ENCODE measurements at places on chromosomes 2 and 18.

DNA sequence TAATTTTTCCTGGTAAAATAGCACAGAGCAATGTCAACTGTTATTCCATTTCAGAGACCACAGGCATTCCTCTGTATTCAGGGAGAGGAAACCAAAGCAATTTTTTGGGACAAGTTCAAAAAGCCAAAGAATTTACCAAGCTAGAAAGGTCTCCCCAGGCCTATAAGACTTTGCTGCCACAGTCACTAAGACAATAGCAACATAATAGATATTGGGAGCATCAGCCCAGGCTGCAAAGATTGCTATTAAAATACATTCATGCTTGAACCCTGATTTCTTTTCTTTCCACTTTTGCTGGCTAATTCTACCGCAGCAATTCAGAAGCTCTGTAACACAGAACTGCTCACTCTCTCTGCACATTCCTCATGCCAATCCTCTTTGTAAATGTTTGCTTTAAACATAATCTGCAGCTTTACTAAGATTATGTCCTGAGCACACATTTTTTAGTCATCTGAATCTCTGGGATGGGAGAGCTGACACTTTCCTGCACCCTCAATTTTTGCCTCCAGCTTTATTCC is 76.3 kb downstream of the CLHC1 start:
- DNase-seq: no peak

DNA sequence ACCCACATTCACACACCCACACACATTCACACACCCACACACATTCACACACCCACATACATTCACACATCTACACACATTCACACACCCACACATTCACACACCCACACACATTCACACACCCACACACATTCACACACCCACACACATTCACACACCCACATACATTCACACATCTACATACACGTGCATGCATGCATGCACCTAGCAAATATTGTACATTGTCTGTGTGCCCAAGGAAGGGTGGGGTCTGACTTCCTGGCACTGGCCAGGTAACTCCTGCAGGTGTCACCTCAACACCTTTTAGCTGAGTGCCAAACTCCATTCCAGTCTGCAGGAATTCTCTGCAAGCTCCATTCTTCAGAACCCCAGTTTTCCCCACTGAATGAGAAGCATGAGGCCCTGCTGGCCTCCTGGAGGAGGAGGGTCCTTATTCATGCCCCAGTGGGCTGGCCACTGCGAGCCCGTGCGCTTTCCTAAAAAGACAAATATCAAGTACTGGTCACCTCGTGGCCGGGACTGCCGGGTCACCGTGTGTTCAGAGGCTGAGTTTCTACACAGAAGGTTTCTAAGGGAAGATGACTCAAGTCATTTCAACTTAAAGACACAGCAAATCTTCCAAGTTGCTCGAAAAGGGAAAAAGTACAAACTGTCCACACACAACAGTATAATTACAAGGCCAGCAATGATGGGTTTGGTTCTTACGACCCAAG is 131.5 kb downstream of the HDAC4 start:
- no peak for DNase-seq

DNA sequence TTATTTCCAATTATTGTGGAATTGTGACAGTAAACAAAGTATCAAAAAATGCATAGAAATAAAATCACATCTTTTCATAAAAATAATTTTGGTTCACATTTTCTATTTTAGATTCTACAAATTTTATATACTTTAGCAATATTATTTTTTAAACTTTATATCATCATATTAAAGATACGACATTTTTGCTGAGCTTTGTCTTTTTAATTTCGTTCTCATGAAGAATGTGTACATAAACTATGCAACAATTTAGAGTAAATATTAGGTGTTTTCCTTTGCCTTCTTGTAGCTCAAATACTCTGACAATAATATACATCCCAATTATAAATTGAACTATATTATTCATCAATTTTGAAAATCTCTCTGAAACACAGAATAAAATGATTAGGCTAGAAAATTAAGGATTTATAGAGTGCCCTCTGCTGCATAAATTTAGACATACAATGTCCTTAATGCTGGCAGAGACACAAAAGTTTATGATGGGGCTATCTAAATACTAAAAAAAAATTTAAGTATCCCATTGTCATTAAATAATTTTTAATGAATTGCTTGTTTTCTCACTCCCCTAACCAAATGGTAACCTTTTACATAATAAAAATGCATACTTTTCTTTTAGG is 45.7 kb downstream of the CCDC102B start:
- DNase-seq: no peak

DNA sequence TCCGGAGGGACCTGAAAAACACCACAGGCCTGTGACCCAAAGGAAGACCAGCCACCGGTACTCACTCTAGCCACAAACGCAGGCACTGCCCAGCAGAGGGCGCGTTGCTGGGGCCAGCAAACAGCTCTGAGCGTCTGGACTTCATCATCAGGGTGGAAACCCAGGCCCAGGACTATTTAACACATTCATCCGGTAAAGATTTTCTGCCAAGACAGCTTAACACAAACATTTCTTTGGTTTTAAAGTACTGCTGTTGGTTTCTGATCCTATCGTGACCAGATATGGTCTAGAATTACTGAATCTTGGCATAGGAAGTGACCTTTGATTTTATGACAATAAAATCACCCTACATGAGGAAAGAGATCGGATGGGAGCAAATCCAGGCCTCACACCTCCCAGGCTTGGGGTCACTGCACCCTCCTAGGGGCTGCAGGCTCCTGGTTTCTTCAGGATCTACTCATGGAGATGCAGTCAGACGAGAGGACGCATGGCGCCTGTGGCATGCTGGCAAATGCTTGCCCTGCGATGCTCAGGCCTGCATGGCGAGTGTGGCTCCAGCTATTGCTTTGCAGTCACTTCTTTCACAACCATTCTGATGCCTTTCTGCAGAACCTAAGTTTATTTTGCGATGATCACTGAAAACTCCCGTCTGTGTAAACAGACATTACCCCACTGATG is 130.4 kb downstream of the COL4A4 start:
- DNase-seq: no peak

DNA sequence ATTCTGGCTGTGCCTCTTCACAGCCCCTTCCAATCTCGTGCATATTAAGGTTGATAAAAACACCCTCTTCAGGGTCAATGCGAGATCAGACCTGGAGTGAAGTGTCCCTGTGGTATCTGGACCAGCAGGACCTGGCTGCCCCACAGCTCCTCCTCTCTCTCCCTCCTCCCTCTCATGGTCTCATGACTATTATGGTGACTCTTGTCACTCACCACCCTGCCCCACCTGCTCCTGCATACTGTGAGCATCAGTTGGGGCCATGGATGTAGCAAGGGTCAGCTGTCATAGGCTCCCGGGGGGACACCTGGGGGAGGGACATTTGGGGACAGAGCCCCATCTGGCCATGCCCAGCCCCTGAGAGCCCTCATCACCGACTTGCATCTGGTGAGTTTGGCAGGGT is 50.2 kb downstream of the ODC1 start:
- DNase-seq: no peak

GRCh38 chr2:74894272-74894981 is 60.5 kb downstream of the HK2 start:
- no peak for DNase-seq

- DNase-seq: no peak
Observed at GRCh38 chr2:216486708-216487107, 11.9 kb upstream of the RPL37A start.

DNA sequence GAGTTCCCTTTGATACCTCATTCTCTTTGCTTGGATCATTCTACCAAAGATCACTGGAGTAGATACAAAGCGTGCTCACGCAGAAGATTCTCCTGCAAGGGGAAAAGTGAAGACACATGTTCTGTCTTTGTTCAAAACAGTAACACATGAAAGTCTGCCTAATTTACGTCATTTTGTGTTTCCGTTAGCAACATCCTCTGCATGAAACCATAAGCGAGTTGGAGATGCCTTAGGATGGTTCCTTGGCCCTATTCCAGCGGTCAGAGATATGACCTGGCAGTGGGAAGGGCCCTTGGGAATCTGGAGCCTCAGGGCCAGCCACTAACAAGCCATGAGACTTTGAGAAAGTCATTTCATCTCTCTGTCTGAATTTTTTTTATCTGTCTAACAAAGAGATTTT is 180.9 kb upstream of the TWIST2 start:
- DNase-seq: no peak

DNA sequence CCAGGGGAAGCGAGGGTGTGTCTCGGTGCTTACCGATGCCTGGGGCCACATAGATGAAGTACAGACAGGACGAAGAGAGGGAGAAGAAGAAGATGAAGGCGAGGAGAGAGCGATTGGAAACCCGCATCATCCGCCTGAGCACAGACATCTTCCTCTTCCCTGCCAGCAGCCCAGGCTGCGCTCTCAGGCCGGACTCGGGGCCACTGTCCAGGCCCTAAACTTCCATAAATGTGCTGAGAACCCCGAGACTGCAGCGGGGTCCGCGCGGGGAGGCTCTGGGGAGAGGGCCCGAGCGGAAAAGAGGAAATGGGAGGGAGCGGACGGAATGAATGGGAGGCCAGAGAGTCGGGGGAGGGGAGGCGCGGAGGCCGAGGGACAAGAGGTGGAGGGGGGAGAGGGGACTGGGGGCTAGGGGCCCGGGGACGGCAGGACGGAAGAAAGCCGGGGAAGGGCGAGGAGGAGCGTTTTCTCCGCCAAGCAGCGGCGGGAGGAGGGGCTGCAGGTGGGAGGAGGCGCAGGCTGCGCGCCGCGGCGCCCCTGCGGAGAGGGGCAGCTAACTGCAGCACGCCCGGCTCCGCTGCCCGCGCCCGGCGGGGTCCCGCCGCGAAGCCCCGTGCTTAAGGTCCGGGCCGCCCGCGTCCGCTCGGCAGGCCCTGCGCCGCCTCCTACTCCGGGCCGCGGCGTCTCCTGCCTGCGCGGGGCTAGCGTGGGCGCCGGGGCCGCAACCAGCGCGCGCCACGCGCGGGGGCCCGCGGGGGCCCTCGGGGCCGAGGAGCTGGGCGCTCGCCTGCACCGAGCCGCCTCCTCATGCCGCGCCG is at the start of gene B4GALT6:
B4GALT6 (minus strand) TSS at position 303 of the 818 bp plus-strand sequence; CDS start at position 148, 155 bp downstream.
- DNase-seq: peak; percentile 53

DNA sequence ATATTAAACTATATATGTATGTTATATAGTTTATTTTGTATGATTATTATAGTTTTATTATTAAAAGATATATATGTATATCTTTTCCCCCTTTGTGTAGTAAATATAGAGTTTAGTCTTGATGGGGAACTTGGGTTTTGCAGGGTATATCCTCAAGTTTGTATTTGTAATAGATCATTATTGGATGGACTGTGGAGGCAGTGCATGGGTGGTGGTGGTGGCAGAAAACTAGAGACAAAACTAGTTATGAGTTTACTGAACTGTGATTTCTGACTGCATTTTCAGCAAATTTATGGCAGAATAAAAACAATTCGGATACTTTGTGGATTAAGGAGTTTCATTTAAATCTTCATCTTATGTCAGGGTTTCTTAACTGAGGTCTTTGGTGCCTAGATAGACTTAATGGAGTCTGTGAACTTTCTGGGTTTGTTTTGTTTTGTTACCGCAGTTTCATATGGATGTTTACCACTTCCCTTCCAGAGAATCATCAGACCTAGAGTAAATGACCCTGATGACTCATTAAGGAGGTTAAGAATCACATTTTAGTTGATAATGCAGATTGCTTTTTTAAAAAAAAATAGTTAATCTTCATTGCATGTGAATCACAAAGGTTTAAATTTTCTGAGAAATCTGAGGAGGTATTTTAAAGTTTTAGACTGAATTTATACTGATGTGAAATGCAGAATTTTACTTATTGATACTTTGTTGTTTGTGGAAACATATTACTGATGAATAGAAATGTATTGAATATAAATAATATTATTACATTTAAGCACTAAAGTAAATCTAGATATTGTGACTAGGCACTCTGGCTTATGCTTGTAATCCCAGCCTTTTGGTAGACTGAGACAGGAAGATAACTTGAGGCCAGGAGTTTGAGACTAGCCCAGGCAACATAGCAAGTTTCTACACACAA is 14.5 kb downstream of the EPC2 start:
- DNase-seq: no peak

DNA sequence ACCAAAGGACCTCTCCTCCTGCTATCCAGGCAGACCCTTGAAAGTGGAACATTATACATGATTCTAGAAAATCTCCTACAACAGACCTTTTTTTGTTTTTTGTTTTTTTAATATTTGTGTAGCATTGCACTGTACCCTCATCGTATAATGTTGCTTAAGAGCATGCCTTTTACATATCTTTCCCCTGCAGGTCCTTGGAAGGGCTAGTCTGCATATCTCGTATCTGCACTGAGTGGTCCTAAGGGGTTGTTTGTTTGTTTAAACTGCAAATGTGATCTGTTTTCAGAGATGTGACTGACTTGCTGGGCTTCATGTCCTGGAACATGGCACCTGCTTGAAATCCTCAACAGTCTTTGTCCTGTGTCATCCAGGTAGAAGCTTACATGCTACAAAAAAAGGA is 204.1 kb downstream of the FAM210A start:
- no peak for DNase-seq

GRCh38 chr2:233832869-233833311 is 21.4 kb downstream of the HJURP start:
- no peak for DNase-seq

DNA sequence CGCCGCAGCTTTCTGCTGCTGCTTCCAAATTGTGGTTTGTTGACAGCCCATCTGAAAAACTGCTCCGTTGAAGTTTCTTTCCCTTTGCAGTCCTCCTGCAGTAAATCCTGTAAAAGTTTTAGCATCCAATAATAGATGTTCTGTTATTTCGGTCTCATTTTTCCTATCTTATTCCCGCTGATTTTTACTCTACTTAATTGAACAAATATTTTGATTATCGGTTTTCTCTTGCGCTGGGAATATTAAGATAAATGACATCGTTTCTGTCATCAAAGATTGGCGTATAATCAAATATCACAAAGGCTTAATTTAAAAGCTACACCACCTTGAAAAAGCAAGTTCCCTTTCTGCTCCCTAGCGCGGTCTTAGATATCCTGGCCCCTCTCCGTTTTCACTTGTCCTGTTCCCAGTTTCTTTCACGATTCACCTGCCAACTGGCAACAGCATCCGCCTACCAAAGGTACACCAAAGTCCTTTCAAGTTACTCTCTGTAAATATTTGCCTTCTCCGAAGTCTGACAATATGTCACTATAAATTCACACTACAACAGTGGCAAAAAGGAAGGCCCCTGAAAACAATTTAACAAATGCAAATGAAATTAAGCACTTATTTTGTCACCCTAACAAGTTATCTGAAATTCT is 1.0 kb upstream of the STRN start:
- no peak for DNase-seq

GRCh38 chr2:165239230-165239629 is at the start of gene SCN2A:
SCN2A (plus strand) TSS chr2:165239414; CDS start chr2:165295824, 56,410 bp downstream.
- peak; percentile 52 for DNase-seq

DNA sequence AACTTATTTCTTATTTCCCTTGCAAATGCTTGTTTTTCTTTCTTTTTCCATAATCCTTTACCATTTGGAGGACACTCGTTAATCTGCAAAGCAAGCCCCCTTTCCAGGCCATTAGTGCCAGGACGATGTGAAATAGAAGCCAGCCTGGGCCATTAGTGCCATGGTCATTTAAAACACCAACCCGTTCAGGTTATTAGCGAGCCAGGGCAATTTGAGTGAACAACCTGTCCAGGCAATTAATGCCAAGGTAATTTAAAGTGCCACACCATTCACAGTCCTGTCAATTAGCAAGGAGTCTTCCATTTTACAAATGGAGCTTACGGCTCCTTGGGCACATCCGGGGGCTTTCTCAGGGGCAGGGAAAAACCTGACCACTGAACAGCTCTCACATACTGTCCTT is 370.6 kb downstream of the HRH4 start:
- no peak for DNase-seq

- no peak for DNase-seq
Observed at GRCh38 chr18:28163201-28163775, 13.6 kb downstream of the CDH2 start.

GRCh38 chr2:241546771-241547498 is 11.6 kb upstream of the BOK start:
- DNase-seq: no peak

- DNase-seq: peak; percentile 52
Observed at GRCh38 chr2:174603280-174603679, 5.7 kb upstream of the WIPF1 start.
